Right ventricle myocardium inferior (tissue), 1 donor: ENCODE measurements at places on chromosomes 1 and 21. TPM values are rescaled to one million over a fixed set of nuclear protein-coding genes. Genes with fewer than 3 reads are reported as not detected.

DNA sequence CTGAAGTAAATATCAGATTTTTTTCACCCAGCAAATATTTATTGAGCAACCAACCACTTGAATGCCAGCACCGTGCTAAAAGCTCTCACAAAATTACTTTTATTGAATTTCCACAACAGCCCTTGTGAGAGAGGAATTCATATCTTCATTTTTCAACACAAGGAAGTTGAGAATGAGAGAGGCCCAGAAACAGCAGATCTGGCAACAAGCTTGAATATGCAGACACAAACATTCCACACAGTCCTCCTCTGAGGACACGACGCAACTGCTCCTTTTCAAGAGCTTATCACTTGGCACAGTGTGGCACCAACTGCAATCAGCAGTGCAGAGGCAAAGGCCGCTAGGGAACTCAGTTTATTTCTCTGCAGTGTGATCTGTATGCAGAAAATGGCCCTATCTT is 32.2 kb upstream of the IFNAR2 start:
- DNase-seq, result no peak

DNA sequence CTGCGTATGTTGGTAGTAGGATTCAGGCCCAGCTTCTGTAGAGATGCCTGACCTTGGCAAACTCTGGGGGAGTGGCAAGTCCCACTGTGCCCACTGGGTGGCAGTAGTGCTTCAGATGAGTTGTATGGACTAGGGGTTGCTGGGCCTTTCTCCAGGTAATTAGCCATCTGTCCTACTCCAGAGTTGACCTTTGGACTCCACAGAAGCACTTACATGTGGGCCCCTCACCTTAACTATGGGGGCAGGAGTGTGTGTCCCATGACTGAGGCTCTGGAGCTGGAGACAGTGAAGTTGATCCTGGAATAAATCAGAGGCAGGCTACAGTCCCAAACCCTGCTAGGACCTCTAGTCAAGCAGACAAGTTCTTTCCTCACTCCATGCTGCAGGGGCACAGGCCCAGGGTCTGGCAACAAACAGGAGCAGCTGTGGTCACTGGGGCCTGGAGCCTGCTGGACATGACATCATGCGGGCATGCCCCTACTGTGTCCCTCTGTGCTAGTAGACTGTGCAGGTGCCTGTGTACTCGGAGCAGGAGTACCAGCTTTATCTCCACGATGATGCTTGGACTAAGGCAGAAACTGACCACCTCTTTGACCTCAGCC is 4.6 kb downstream of the DMAP1 start:
- peak; percentile 82 for DNase-seq

GRCh38 chr1:243580072-243580471 is 270.0 kb downstream of the AKT3 start:
- DNase-seq, result no peak

GRCh38 chr1:164720440-164721227 is 161.7 kb downstream of the PBX1 start:
- DNase-seq, result no peak

- DNase-seq, result no peak
Measured at GRCh38 chr1:244324176-244324883, 127.4 kb downstream of the ADSS2 start.

DNA sequence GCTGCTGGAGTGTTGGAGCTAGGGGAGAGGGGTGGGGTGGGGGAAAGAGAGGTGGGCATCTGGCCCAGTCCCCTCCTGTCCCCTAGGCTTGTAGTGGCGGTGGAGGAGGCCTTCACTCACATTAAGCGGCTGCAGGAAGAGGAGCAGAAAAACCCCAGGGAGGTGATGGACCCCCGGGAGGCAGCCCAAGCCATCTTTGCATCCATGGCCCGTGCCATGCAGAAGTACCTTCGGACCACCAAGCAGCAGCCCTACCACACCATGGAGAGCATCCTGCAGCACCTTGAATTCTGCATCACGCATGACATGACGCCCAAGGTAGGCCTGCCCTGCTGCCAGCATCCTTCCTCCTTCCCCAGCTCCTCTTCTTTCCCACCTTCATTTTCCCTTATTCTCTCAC is 23.6 kb downstream of the VANGL2 start:
- DNase-seq, result no peak

DNA sequence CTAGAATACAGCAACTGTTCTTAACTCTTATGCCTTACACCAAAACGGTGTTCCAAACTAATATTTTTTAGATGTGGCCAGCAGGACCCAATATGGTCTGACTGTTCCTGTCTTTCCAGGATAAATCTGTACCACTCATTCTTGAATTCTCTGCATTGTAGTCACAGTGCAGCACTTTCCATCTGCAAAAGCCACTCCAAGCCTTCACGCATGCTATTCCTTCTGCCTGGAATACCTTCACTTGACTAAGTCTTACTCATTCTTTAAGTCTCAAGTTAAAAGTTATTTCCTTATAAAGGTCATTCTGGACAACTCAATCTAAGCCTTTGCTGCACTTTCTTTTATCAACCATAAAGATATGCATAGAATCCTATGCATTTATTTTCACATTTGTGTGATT is 1194.5 kb downstream of the PLA2G4A start:
- no peak for DNase-seq

DNA sequence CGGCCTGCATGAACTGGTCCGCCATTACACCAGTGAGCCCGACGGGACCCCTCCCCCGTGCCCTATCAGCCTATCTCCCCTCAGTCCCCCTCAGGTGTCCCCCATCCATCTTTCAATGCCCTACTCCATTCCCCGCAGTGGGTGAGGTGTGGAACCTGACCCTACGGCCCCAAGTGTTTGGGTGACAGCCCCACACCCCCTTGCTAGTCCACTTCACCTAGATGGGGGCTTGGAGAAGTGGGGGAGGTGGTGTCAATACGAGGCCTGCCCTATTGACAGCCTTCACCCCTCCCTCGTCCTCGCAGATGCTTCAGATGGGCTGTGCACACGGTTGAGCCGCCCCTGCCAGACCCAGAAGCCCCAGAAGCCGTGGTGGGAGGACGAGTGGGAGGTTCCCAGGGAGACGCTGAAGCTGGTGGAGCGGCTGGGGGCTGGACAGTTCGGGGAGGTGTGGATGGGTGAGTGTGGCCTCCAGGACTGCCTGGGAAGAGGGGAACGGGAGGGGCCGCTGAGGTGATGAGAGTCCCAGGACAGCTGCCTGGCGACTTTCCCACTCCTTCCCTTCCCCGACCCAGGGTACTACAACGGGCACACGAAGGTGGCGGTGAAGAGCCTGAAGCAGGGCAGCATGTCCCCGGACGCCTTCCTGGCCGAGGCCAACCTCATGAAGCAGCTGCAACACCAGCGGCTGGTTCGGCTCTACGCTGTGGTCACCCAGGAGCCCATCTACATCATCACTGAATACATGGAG is 15.7 kb upstream of the HDAC1 start:
- DNase-seq, result no peak

- DNase-seq, result no peak
Measured at GRCh38 chr1:61746813-61747212, 4.5 kb downstream of the PATJ start.

DNA sequence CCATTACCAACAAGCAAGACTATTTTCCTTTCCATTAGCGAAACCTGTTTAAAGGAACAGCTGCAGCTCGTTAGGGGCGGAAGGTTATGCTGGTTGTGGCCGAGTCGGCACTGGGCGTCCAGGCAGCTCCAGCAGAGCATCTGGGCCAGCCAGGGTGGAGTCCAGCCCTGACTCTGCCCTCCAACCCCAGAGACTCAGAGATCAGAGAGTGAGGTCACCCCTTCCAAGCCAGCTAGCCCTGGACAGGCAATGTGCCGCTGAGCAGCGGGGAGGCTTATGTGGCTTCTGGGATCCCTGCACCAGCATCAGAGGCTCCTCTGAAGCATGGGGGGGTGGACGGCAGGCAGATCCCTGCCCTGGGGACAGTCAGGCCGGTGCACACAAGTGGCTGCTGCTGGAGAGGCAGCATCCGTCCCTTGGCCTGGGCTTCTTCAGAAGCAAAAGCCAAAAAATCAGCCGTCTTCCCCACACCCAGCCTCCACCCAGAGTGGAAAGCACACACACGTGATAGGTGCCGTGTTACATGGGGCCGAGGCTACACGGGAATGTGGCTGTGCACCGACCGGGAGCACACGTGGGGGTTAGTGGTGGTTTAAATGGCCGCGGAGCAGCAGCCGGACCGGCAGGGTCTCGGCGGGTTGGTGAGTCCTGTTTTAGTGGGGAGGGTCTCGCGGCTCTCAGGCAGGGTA is 30.1 kb downstream of the SLC66A1 start:
- peak; percentile 76 for DNase-seq

DNA sequence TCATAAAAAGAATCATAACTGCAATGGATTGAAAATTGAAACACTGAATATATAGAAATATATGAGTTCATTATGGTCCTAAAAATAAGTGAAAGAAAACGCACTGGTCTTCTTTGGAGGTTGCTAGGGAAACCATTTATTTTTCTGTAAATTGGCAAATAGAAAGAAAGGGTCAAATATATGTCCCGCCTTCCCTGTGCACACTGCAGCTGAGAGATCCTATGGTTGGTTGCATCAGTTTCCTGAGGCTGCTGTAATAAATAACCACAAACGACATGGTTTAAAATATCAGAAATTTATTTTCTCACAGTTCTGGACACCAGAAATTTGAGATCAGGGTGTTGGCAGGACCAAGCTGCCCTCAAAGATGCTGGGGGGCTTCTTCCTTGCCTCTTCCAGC is 35.0 kb downstream of the CA6 start:
- DNase-seq, result no peak

GRCh38 chr1:38486085-38486484 is 373.5 kb downstream of the RRAGC start:
- no peak for DNase-seq

GRCh38 chr1:98298319-98298718 is 363.2 kb upstream of the SNX7 start:
- no peak for DNase-seq

DNA sequence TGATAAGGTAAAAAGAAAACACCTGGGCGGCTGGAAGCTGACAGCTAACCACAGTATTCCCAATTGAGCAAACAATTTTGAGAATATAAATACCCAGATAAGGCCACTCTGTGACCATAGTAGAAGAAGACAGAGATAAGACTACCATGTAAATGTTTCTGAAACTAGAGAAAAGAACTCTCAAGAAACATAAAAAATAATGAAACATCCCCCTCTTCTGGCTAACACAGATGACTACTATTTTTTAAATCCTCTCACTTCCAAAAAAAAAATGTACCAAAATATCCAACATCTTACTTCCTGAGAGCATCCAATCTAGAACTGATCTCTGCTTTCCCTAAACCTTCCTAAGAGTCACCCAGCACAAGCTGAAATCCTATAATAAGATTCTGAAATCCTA is 125.9 kb downstream of the HFM1 start:
- no peak for DNase-seq

DNA sequence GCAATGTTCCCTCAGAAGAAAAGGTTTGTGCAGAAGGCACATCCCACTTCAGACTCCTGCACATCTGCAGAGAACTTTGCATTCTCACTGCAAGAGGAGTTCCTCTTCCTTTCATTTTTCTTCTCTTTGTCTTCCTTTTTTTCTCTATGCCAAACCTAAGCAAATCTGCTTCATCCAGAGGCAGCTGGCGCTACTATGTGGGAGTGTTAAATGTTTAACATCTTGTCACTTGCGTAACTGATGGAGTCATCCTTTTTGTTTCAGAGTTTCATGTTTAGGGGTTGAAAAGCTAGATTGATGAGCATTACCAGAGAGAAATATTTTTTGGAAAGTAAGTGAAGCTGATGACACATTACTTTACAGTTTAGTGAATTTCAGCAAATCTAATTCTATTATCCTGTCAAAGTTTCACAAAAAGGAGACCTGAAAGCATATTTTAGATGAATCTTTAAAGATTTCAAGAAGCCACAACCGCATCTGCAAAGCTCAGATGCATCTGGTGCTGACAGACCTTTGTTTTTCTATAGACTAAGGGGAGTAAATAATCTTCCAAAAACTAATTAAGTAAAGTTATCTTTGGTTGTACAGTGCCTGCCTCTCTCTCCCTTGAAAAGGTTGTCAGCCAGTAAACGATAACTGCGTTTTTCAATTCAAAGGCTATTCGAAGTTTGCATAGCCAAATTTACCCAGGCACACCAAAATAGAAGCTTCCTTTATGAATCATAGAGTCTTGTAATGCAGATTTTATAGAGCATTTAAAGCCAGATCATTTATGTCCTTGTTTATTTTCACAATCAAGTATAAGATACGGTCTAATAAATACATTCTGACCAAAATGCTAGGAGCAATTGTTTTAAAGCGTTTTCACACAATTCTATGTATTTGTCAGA is 1.2 kb upstream of the LRRC53 start:
- DNase-seq, result no peak

- DNase-seq, result no peak
Measured at GRCh38 chr1:202105571-202106339, 17.0 kb upstream of the GPR37L1 start.

DNA sequence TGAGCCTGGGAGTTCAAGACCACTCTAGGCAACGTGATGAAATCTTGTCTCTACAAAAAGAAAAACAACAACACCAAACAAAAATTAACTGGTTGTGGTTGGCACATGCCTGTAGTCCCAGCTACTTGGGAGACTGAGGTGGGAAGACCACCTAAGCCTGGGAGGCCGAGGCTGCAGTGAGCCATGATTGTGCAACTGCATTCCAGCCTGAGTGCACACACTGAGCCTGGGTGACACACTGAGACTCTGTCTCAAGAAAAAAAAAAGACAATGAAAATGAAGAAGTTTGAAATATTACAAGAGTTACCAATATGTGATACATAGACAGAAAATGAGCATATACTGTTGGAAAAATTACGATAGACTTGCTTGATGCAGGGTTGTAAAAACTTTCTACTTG is 31.9 kb downstream of the PDC start:
- DNase-seq, result no peak

- no peak for DNase-seq
Measured at GRCh38 chr1:165353731-165354671, 2.5 kb downstream of the LMX1A start.

GRCh38 chr1:17828991-17829390 is 73.9 kb downstream of the ACTL8 start:
- DNase-seq, result no peak

- DNase-seq, result no peak
Measured at GRCh38 chr1:12495725-12496124, 122.3 kb downstream of the DHRS3 start.

GRCh38 chr1:46062651-46063319 is 69.6 kb downstream of the PIK3R3 start:
- DNase-seq, result no peak

Gene TMPRSS2
- total RNA-seq, result not detected

Gene CPT2
- total RNA-seq, result 37.7 TPM

Gene ACOT11
- total RNA-seq, result 43.4 TPM

Gene CDC7
- total RNA-seq, result 0.95 TPM

Gene TMEM61
- total RNA-seq, result not detected

Gene TLR5
- total RNA-seq, result 3.1 TPM

Gene KIF21B
- total RNA-seq, result 0.43 TPM

Gene SLC30A7
- 5.5 TPM for total RNA-seq

Gene C1orf87
- total RNA-seq, result not detected
